ENCODE measurements at places on chromosomes 2 and 18.
A peak's percentile ranks its signal among the peaks of the same experiment; 100 is the strongest.

DNA sequence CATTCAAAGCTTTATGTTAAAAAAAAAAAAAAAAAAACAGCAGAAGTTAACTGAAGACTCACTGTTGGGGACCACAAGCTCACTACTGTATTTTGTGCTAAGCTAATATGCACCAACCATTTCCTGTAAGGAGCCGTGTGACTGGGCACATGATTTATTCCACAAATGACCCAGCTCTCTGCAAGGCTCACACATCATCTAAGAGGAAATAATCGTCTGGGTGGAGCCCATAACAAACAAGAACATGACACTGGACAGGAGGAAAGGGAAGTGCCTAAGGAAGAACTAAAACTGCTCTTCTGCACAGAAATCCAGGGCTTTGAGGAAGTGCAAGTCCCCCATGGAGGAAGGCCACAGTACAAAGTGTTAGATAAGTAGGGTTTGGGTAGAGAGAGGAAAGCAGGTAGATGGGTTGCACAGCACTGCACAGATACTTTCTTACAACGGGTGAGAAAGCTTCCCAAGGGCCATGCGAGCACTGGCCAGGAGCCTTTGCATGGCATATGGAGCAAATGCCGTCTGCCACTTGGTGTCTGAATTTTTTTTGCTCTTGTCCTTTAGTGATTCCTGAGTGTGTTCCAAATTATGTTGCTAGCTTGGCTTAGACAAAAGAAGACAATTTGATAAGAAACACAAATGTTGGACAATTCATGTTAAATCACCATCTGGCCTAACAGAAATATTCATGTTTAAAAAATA is 24.4 kb downstream of the NFE2L2 start:
- no peak for DNase-seq

DNA sequence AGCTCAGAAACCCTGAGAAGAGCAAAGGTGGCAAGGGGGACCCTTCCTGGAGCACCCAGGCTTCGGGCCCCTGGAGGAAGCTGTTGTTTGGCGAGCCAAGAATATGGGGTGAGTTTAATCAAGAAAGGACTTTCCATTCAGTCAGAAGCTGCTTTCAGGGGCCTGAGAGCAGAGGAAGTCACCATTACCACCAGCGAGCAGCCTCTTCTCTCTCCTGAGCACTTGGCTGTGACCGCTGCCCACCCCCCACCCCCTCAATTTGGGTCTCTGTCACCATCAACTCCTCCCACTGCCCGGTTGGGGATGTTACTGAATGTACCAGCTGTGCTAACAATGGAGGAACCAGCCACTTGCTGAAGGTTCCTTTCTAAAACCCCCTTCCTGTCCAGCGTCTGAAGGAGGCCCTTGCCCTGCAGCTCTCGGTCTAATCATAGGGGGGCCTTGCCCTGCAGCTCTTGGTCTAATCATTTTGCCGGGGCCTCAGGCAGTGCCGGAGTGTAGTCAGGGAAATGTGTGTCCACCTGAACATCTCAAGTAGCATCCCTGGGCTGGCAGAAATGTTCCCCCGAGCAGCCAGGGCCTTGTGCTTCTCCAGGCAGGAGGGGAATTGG is 943 bp downstream of the INPP5D start:
- no peak for DNase-seq

- DNase-seq = no peak
Observed at GRCh38 chr2:127406454-127406853, 11.8 kb upstream of the PROC start.

DNA sequence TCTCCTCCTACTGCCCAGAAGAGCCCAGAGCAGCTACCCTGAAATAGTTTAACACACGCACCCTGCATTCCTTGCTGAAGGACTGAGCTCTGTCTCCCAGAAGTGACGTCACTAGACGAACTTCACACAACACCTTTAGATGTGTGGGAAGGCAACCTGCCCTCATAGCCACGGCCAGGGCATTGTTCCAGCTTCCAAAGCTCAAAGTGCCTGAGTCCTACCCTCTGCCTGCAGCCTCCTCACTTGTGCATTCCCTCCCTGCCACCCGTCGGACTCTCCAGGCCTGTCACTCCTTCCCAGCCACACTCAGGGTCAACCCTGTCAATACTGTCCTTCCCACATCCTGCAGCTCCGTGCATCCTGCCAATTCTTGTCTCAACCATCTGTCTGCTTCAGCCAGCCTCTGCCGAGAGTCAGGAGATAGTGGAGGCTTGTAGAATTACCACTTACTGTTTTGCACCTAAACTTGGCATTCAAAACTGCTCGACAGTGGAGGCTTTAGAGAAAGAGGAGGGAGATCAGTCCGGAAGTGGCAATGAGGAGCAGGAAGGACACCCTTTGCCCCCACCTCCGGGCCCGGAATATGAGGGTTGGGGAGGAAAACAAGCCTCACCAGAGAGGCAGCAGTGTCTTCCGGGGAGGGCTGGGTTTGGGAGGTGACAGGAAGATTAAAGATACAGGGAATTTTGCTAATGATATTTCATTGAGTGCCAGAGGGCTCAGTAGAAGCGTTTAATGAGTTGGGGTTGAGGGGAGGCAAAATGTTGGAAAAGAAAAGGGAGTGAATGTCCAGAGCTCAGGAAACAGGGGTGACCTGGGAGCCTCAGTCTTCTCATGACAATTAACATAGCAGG is 72.3 kb upstream of the ATG16L1 start:
- no peak for DNase-seq

DNA sequence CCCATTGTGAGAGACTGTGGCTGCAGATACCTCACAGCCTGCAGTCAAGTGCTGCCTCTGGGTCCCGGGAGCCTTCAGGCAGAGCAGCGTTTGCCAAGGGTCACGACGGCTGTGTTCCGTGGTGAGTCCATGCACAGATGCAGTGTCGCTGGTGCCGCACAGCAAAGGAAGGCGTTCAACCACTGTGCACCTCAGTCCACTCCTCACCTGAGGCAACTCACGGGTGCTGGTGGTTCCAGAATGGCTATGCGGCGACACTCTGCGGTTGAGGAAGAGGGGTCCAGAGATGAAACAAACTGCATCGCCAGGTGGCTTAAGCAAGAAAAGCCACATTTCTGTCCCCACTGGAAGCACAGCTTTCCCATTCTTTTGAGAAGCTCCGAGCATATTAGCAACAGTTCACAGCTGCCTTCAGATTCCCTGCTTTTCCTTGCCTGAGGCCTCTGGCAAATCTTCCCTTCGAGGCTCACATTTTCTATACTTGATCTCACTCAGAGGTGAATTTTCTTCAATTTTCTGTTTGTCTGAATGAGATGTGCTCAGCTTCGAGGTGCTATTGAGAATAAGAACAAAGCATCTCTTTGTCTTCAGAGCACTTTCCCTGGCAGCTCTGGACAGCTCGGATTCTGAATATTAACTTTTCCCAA is 208.8 kb upstream of the TWIST2 start:
- DNase-seq = no peak

DNA sequence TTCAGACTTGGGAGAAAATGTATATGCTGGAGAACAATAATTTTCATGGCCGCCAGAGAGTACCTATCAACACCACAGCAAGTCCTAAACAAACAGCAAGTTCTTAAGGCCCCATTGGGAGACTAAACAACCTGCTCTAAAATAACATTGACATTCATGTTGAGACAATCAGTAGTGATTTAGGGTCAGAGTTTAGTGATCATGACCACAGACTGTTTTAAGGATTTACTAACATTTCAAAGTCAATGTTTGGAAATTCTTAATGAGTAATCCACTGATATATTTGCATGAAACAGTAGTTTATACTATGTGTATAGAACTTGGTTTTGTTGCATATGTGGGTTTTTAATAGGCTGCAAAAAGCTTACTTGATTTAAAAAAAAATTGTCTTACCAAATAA is 34.7 kb downstream of the RASGRP3 start:
- no peak for DNase-seq

GRCh38 chr2:47402555-47402804 is 476 bp upstream of the MSH2 start:
- DNase-seq = no peak

DNA sequence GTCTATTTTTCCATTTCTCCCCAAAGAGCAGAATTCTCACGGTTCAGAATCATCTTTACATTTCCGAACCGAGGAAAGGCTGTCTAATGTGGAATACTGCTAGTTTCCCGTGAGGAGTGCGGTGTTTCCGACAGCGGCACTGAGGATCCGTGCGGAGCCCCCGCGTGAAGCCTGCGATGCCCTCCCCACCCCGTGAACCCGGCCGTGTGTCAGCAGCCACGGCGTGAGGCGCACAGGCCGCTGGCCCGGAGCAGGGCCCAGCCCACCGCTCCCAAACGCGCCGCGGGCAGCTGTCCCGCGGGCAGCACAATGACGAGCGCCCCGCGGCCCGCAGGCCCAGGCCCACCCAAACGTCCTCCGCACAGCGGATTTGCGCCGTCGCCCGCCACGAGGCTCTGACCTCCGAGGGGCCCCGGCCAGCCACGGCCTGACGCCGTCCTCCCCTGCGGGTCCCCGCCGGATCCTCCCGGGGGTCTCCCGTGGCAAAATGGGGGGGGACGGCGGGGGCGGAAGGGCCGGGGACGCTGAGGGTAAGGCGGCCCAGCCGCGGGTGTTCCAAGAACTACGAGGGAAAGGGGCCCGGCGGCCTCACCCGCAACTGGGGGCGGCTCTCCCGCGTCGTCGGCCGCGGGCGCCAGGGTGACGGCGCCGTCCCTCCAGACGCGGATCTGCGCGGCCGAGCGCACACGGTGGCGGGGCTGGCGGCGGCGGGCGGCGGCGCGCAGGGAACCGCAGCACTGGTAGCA is 796 bp downstream of the SPIRE1 start:
- no peak for DNase-seq

GRCh38 chr18:29726646-29727045 is 1315.9 kb downstream of the DSC3 start:
- no peak for DNase-seq

GRCh38 chr2:79511320-79511951 is 1.4 kb upstream of the CTNNA2 start:
- peak; percentile 57 for DNase-seq
